Hematopoietic multipotent progenitor cell treated with erythropoietin and hydrocortisone succinate and interleukin-3 and kit ligand, for 8 days (in vitro differentiated cells): ENCODE measurements at places on chromosomes 7 and 10.
A peak's percentile ranks its signal among the peaks of the same experiment; 100 is the strongest.

GRCh38 chr7:18715988-18716387 is 220.4 kb downstream of the HDAC9 start:
- no peak for DNase-seq

- peak; percentile 37 for DNase-seq
These were observed 537 bp downstream of the FOXK1 start for GRCh38 chr7:4682621-4683042.

DNA sequence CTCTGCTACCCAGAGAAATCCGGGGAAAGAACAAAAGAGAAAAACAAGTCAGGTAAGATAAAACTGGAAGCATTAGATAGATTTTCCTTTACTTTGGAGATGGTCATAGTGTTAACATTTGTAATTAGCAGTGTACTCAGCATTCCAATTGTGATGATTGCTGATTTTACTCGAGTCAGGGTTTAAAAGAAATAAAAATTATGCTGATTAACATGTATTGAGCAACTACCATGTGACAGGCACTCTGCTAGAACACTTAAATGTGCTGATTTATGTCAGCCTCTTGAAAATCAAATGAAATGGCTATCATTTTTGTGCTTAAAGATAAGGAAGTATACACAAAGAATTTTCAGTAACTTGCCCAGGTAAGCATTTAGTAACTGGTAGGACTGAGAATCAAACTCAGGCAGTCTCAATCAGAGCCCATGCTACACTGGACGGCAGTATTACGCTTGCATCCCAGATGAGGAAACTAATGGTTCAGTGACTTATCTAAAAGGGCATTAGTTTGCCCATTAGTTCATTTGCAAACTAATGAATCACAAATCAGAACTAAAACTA is 735.1 kb upstream of the SORCS1 start:
- DNase-seq = no peak

GRCh38 chr7:44051611-44052220 is 7.2 kb downstream of the DBNL start:
- no peak for DNase-seq

GRCh38 chr7:94901981-94902380 is 5.4 kb upstream of the PPP1R9A start:
- DNase-seq = no peak

GRCh38 chr7:109930049-109930448 is 1160.9 kb upstream of the LRRN3 start:
- DNase-seq = no peak
